ENCODE measurements at places on chromosomes 7 and 10.

DNA sequence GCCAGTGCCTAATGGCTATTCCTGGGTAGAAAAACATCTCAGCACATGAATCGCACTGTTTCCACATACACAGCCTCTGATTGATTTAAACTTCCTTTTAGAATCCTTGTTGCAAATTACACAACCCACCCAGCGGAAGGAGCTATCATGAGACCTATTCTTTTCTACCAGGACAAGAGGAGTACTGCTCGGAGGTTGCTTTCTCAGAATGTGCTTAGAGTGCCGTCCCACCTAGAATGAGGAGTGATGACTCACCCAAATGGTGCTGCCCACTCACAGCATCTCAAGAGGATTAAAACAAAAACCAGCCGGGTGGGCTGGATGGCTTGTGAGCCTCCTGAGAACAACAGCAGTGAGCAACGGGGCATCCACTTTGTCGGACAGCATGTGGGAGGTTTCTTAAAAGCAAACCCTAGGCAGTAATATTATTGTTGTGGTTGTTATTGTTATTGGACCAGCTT is 128.9 kb downstream of the DGKI start:
- no peak overlapping the region for H3K4me3 ChIP-seq
- H3K27me3 ChIP-seq: no peaks in the 10 kb centered on the region
- no peaks in the 10 kb centered on the region for H3K4me1 ChIP-seq
- DNase-seq: no peak

DNA sequence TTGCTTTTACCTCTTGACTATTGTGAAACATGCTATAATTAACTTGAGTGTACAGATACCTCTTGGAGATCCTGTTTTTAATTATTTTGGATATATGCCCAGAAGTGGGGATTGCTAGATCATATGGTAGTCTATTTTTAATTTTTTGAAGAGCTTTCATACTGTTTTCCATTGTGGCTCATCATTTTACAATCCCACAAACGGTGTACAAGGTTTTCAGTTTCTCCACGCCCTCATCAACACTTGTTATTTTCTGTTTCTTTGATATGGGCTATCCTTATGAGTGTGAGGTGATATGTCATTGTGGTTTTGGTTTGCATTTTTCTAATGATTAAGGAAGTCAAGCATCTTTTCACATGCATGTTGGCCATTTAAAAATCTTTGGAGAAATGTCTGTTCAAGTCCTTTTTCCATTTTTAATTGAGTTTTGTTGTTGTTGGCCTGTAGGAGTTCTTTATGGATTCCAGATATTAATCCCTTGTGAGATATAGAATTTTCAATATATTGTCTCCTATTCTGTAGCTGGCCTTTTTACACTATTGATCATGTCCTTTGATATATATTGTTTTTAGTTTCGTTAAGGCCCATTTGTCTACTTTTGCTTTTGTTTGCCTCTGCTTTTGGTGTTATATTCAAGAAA is 7.5 kb downstream of the AGK start:
- H3K4me3 ChIP-seq: no peak overlapping the region
- no peaks in the 10 kb centered on the region for H3K27me3 ChIP-seq
- H3K36me3 ChIP-seq: peaks cover 27% of the 10 kb centered on the region
- no peaks in the 10 kb centered on the region for H3K4me1 ChIP-seq
- no peak overlapping the region for H3K27ac ChIP-seq
- DNase-seq: no peak

DNA sequence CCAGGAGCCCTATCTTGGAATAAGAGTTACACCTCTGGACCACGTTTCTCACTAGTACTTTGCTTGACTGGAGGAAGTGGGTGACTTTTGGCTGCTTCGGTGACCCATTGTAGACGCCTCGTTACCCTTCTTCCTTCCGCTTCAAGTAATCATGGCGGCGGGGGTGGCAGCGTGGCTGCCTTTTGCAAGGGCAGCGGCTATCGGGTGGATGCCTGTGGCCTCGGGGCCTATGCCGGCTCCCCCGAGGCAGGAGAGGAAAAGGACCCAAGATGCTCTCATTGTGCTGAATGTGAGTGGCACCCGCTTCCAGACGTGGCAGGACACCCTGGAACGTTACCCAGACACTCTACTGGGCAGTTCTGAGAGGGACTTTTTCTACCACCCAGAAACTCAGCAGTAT is 1.5 kb downstream of the KCND2 start:
- no peak overlapping the region for H3K27ac ChIP-seq
- H3K4me3 ChIP-seq: no peak overlapping the region
- peak; percentile 47 for DNase-seq
- no peaks in the 10 kb centered on the region for H3K4me1 ChIP-seq

- DNase-seq: peak; percentile 73
- H3K27me3 ChIP-seq: no peaks in the 10 kb centered on the region
- H3K36me3 ChIP-seq: peaks cover 5% of the 10 kb centered on the region
- H3K4me1 ChIP-seq: peaks cover 81% of the 10 kb centered on the region
- peak overlapping the region; percentile 77 for H3K27ac ChIP-seq
- no peak overlapping the region for H3K4me3 ChIP-seq
Observed at GRCh38 chr7:5690931-5691473, 90.5 kb downstream of the RNF216 start.

DNA sequence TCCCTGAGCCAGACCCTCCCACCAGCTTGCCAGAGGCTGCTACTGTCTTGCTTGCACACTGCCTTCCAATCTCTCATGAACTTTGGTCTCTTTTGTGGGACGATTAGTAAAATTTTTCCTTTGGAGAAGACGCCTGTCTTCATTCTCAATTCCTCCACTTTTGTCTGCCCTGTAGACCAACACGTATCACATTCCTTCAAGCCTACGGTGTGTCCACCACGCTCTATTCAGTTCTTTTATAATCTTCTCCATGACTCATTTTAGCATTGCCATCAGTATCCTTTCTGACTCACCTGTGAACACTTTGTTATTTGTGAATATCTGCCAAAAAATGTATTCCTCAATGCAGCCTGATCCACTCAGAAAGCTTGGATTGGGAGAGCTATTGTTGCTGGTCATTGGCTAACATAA is 1.4 kb downstream of the GIMAP5 start:
- H3K27me3 ChIP-seq: no peaks in the 10 kb centered on the region
- peaks cover 13% of the 10 kb centered on the region for H3K4me1 ChIP-seq
- H3K4me3 ChIP-seq: peak overlapping the region; percentile 61
- H3K27ac ChIP-seq: peak overlapping the region; percentile 87

DNA sequence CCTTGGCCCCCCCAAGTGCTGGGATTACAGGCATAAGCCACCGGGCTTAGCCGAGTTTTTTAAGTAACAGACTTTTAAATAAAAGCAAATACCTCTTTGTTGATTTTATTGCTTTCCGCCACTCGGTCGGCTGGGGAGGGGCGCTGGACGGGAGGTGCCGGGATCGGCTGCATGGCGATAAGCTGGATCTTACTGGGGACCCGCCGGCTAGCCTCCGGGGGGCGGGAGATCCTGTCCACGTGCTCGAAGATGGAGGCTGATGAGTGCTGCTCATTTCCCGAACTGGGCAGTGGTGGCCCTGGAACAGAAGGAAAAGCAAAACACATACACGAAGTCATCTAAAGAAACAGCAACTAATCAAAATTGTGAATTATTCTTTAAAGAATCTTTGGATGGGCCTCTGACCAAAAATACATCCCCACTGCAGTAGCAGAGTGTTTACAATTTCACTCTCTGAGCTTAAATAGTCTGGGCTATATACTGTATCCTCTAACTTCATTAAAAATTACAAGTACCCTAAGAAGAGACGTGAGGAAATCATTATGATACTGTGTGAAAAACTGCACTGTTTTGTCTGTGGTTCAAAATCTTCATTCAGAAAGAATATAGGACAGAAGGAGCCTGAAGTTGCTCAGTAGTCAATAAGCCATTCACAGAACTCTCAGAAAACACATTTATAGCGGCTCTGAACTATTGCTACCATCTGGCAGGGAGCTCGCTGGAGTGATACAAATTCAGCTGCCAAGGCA is 73.2 kb upstream of the ATP6V0A4 start:
- H3K27me3 ChIP-seq: no peaks in the 10 kb centered on the region
- no peak for DNase-seq
- H3K36me3 ChIP-seq: peaks cover 4% of the 10 kb centered on the region
- H3K4me3 ChIP-seq: no peak overlapping the region
- H3K27ac ChIP-seq: no peak overlapping the region
